ENCODE measurements at places on chromosomes 2 and 18.
A peak's percentile ranks its signal among the peaks of the same experiment; 100 is the strongest.

- no peak for DNase-seq
Observed at GRCh38 chr18:56100090-56100722, 512.2 kb upstream of the TCF4 start.

DNA sequence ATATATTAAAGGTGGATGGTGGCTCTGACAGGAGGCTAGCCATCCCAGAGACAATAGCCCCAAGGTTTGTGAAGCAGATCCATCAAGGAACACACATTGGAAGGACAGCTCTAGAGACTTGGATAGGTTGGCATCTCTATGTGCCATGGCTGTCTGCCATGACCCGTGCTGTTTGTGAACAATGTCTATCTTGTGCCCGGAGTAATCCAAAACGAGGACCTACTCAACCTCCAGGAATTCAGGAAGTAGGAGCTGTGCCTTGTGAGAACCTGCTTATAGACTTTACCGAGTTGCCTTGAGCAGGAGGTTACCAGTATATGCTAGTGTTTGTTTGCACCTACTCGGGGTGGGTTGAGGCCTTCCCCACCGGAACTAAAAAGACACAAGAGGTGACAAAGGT lies 43.1 kb upstream of the SELENOI start:
- DNase-seq, result no peak

DNA sequence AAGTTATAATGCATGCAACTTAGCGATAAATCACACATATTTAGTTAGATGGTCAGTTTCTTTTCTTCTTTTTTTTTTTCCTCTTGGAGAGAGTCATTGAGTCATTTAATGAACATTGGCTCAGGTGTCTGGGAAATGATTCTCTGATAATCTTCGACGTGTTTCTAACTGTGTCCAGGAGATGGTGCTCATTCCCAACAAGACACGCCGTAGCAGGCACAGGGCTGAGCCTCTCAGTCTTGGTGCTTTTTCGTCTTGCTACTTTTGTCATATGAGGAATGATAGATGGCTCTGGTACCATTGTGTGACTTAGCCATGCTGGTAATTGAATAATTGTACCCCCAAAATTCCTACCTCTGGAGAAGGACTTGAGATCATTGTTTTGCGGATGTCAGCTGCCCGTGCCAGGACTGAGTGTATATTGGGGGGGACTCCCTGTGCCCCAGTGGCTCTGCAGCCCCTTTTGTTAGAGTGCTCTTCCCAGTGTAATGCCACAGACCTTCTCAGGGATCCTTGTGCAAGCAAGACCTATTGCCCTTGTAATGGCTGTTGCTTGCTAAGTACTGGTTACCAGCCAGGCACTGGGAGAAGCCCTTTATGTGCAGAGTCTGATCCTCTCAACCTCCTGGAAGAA lies 107.6 kb upstream of the CYRIA start:
- no peak for DNase-seq

GRCh38 chr2:191580581-191580980 lies 97.4 kb upstream of the NABP1 start:
- no peak for DNase-seq

GRCh38 chr2:154978244-154978643 lies 279.7 kb downstream of the KCNJ3 start:
- no peak for DNase-seq

GRCh38 chr2:144099340-144099739 lies 420.6 kb downstream of the ZEB2 start:
- DNase-seq, result no peak

GRCh38 chr2:100924122-100924519 lies 78.0 kb upstream of the RPL31 start:
- no peak for DNase-seq

DNA sequence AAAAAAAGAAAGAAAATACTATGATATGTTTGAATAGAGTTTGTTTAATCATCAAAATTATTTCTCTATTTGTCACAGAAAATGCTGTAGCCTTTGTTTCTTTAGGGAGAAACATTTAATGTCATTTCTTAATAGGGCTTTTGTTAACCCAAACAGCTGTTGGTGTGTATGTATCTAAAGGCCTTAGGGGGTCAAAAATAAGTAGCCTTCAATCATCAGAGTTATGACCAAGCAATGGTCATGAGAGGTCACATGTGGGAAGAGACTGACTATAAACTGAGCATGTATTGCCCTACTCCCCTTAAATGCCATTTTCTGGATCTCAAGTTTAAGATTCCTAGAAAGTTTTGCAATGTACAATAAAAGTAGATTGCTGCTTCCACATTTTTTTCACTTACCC lies 22.7 kb downstream of the HNMT start:
- DNase-seq, result no peak

GRCh38 chr18:48222118-48222517 lies 187.1 kb downstream of the ZBTB7C start:
- peak; percentile 10 for DNase-seq

GRCh38 chr2:29469961-29470360 lies 354.7 kb downstream of the CLIP4 start:
- no peak for DNase-seq

DNA sequence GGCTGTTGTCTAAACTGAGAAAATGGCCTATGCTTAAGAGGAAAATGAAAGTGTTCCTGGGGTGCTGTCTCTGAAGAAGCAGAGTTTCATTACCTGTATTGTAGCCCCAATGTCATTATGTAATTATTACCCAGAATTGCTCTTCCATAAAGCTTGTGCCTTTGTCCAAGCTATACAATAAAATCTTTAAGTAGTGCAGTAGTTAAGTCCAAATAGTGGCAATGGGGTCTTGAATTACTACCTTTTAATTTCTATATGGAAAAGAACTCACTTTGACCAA lies 13.8 kb upstream of the ALLC start:
- DNase-seq, result no peak

- DNase-seq, result no peak
Observed at GRCh38 chr18:54641734-54642133, 50.7 kb downstream of the DYNAP start.

DNA sequence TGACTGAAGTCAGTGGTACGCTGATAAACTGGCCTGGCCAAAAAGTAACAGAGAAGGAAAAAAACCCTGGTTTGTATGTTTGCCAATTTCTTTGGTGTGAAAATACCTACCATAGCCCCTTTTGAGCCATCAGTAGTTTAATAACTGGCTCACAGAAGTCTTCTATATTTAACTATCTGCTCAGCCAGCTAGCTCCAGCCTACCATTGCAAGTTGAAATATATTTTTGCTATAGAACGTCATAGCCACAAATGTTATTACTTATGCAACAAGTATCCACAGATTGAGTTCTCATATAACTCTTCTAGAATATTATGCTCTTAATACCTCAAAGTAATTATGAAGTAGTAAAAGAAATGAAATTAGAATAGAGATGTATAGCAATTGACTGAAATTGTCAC lies 25.2 kb downstream of the RPE start:
- DNase-seq, result no peak

GRCh38 chr2:152407204-152407721 lies 72.3 kb downstream of the FMNL2 start:
- DNase-seq, result peak; percentile 6

- no peak for DNase-seq
Observed at GRCh38 chr2:129829588-129829987, 149.9 kb upstream of the RAB6C start.

DNA sequence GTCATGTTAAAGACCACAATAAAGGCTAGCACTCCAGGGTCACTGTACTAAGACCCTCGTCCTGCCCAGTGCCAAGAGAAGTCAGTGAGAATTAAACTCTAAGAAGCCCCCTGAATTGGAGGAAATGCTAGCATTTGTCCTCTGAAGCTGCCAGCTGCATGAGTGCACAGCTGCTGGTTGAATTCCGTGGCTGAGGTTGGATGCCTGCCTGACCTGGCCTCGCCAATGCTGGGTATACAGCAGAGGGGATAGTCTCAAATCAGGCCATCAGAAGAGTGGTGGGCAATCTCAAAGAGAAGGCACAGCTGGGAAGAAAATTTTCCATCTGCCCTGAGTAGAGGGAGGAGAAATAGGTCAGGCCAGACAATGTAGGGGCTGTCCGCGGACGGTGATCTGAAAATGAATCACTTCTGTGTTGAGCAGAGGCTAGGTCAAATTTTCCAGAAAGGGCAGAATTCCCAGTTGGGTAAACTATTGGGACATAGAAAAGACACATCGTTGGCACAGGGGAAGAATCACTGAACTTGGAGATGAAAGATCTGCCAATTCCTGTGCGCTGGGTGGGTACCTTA lies 110.5 kb upstream of the AGAP1 start:
- no peak for DNase-seq

- DNase-seq, result no peak
Observed at GRCh38 chr2:100893392-100894104, 73.6 kb downstream of the NPAS2 start.

DNA sequence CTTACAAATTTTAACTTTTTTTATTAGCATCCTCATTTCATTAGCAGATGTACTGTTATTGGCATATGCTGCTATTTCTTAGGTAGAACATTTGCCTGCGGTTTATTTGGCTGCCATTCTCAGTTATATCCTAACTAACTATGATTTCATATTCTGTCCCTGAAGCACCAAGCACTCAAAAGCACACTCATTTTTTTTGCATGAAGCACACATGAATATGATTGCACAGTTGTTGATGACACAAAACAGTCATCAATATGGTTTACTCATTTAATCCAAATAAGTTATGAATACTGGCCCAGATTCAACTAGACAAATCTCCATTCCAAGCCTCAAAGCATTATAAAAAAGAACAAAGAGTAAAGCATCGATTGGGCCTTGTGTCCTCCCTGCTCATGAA lies 129.4 kb upstream of the CNTNAP5 start:
- DNase-seq, result no peak

GRCh38 chr18:51132256-51132935 lies 65.1 kb downstream of the MEX3C start:
- no peak for DNase-seq

GRCh38 chr2:61640406-61640805 lies 102.2 kb upstream of the XPO1 start:
- no peak for DNase-seq

DNA sequence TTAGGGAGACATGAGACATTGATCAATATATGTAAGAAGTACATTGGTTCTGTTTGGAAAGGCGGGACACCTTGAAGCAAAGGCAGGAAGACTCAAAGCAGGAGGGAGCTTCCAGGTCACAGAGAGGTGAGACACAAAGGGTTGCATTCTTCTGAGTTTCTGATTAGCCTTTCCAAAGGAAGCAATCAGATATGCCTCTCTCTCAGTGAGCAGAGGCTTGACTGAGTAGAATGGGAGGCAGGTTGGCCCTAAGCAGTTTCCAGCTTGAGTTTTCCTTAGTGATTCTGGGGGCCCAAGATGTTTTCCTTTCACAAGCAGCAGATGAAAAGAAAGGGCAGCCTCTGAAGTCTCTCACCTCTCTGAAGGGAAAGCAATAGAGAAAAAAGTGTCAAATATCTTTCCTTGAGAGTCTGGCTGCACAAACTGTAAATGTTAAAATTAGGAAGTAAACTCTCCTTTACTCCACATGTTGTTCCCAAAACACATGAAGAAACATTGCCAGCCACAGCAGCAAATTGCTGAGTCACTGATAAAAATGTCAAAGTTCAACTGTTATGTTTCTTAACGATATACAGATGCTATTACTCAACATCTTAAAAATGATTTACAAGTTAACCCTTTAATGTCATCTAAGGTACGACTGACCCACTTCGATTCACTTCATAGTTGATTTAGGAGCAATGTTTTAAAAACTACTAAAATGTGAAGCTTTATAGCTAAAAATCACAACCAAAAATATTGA lies 40.3 kb downstream of the CYB5A start:
- DNase-seq, result no peak

- no peak for DNase-seq
Observed at GRCh38 chr2:37543999-37544557, 127.4 kb downstream of the CDC42EP3 start.

- no peak for DNase-seq
Observed at GRCh38 chr2:207663870-207664545, 38.8 kb upstream of the METTL21A start.

GRCh38 chr18:41938445-41938844 lies 16.6 kb upstream of the PIK3C3 start:
- DNase-seq, result no peak

GRCh38 chr2:119104414-119104813 lies 54.1 kb downstream of the C1QL2 start:
- DNase-seq, result no peak

DNA sequence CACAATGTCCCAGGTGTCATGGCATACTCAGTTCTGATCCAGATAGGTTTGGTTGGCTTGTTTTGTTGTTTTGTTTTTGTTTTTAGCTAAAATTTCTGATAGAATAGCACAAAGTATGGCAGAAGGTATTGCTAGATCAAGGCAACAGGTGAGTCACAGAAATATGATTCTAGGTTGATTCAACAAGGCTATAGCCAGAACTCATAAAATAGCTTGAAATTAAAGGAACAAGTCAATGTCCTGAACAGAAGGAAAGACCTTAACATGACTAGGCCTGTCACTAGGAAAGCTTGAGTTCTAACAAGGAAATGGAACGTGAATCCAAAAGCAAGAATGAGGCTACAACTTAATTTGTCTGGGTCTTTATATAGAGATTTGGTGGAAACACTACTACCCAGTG lies 157.1 kb downstream of the GALNT3 start:
- DNase-seq, result no peak

DNA sequence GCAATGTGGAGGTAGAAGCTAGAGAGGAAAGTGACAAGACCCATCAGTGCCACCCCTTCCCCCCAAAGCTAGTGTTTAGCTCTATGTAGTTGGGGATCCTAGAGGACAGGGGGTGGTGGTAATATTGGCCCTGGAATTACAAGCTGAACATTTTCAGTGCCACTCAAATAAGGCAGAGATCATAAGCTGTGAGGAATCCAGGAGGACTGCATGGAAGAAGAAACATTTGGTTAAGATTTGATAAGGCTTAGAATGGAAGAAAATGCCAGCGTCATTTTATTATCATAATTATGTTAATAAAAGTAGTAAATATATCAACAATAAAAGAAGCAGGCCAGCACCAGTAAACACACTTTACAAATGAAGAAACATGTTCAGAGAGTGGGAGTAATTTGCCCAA lies 33.7 kb downstream of the KCNK3 start:
- DNase-seq, result no peak

GRCh38 chr18:12885500-12885899 lies 1.5 kb upstream of the PTPN2 start:
- DNase-seq, result peak; percentile 18

DNA sequence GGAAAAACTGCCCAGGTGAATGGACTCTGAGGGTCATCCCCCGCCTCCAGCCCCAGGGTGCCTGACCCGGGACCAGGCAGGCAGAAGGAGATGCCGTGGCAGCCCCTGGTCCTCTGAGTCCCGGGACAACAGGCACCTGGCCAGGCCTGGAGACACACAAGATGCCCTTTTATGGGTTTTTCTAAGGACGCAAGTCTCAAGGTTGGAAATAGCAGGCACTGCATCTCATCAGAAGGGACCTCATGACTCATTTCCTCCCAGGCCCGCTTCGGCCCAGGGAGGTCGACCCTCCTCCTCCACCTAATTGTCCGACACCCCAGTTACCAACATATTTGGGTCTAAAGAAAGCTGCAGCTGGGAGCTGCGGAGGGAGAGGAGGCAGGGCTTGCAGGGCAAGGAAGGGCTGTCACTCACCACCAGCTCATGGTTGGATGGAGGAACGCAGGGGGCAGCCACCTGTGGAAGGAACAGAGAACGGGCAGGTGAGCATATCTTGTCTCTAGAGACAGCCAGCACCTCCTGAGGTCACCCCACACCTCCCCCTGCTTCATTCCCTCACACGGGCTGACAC lies 82.9 kb downstream of the TNS1 start:
- no peak for DNase-seq

Measured in CD4-positive, alpha-beta T cell treated with Interleukin-4 for 1 hour (primary cell).